Adrenal gland (tissue), 19 donors: ENCODE measurements at places on chromosomes 3 and 15. TPM values are rescaled to one million over a fixed set of nuclear protein-coding genes. Genes with fewer than 3 reads are reported as not detected.

The SNX22 gene
- 1.8 TPM for total RNA-seq

The CAPN3 gene
- total RNA-seq = 4.0 TPM

The PLA2G4B gene
- 6.9 TPM for total RNA-seq

The DPPA4 gene
- total RNA-seq = not detected

The LTF gene
- 1.8 TPM for total RNA-seq

The ACAD9 gene
- 48.8 TPM for total RNA-seq

The SH3GL3 gene
- total RNA-seq = not detected

The TMEM207 gene
- not detected for total RNA-seq

The TLR9 gene
- total RNA-seq = 0.13 TPM

The DLEC1 gene
- 0.44 TPM for total RNA-seq

The ILDR1 gene
- total RNA-seq = 0.91 TPM

The SYNPR gene
- not detected for total RNA-seq

The GPR15 gene
- not detected for total RNA-seq

The GCSAM gene
- total RNA-seq = not detected

The ABHD6 gene
- 21.9 TPM for total RNA-seq

The NOX5 gene
- 0.26 TPM for total RNA-seq

The SLCO2A1 gene
- total RNA-seq = 74.5 TPM

The TM4SF4 gene
- 0.27 TPM for total RNA-seq

The SLC22A13 gene
- total RNA-seq = 0.40 TPM

The NDN gene
- 212 TPM for total RNA-seq

The CHST13 gene
- total RNA-seq = 2.5 TPM

The KBTBD8 gene
- 0.41 TPM for total RNA-seq

The PPM1L gene
- total RNA-seq = 53.6 TPM

The CADM2 gene
- 3.2 TPM for total RNA-seq

The CSPG4 gene
- total RNA-seq = 5.4 TPM

The WDR93 gene
- total RNA-seq = not detected

The GMPPB gene
- total RNA-seq = 23.8 TPM

The WWTR1 gene
- 30.3 TPM for total RNA-seq

The SPESP1 gene
- total RNA-seq = 1.6 TPM
